ENCODE measurements at places on chromosomes 1 and 21.

GRCh38 chr1:185058110-185058509, 12.8 kb downstream of the RNF2 start:
- DNase-seq: no peak

- DNase-seq: no peak
Measured at GRCh38 chr1:177976596-177976995, 6.7 kb upstream of the SEC16B start.

DNA sequence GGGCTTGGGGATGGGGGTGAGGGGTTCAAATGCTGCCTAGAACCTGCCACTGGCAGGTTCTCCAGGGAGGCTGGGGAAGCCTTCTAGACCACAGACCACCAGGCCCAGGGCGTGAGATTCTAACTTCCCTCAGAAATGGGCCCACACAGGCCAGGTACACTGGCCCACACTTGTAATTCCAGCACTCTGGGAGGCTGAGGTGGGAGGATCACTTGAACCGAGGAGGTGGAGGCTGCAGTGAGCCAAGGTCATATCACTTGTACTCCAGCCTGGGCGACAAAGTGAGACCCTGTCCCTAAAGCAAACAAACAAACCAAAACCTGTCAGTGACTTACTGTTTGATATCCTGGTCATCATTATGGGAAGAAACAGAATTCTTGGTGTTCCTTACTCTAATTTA, 31.7 kb downstream of the OPTC start:
- no peak for DNase-seq

- no peak for DNase-seq
Measured at GRCh38 chr21:37877888-37878684, 38.2 kb downstream of the KCNJ6 start.

- peak; percentile 57 for DNase-seq
Measured at GRCh38 chr1:28580722-28581530, 11.1 kb upstream of the RAB42 start.

GRCh38 chr1:19840228-19840627, 25.1 kb upstream of the RNF186 start:
- no peak for DNase-seq

DNA sequence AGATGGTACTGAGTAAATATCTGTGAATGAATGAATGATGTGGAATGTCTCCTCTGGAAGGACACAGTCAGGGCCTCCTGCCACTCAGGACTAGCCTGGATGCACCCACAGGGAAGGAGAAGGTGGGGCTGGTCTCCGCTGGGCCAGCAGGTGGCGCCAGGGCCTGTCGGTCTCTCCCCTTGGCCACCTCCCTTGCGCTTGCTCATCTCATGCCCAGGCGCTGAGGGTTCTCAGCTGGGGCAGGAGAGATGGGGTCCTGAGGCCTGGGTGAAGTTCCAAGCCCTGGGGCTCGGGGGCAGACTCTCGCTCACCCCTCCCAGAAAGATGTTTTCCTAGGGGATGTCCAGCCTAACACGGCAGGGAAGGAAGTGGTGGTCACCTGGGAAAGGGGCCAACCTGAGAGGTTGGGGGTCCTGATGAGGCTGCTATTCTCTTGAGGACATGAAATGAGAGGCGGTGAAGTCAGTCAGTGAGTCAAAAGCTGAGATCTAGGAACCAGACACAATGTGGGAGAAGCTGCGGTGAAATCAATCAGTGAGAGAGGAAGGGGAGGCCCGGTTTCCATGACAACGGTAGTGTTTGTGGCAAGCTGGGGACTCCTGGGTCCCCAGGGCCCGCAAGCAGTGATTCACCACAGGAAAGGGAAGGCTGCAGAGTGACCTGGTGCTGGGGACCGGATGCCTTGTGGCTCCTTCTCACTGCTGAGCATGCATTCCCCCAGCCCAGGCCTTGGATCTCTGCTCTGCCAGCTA, 14.6 kb upstream of the MEX3A start:
- peak; percentile 65 for DNase-seq

- no peak for DNase-seq
Measured at GRCh38 chr1:83676106-83676505, 322.8 kb downstream of the TTLL7 start.

DNA sequence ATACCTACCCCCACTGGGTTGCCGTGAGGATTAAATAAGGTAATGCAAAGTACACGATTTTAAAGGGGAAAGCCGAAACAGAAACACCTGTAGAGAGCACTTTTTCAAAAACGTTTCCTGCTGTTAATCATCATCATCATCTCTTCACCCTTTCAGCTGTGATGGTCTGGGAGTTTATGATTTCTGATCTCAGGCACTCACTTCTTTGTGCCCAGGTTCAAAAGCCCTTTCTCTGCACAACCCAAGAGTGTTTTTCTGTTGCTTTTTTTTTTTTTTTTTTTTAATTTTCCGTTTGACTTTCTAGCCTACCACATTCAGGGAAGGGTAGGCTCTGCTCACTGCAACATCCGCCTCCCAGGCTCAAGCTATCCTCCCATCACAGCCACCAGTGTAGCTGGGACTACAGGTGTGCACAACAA, 936 bp upstream of the UBXN11 start:
- peak; percentile 27 for DNase-seq
